Thymus (tissue), 14 donors: ENCODE measurements at places on chromosomes 11 and 22. TPM values are rescaled to one million over a fixed set of nuclear protein-coding genes. Genes with fewer than 3 reads are reported as not detected.

PLCB3 gene
- total RNA-seq = 5.8 TPM

- DNase-seq = no peak
Measured at GRCh38 chr11:8266246-8267241, 2.9 kb upstream of the LMO1 start.

DNA sequence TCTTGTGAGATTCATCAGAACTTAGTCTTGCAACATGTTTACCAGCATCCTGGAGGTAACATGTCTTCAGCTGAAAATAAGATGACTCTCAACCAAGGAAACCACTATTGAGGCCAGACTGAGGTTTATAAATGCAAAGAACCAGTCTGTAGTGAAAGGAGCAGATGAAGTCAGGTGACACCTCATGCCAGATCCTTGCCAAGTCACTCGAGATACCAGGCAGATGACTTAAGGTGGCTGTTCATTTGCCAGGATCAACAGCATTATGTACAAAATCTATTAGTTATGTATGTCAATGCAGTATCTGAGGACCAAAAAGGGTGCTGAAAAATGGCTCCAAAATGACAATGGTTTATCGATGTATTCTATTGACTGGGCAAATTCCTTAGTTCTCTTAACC, 100.0 kb upstream of the SOX6 start:
- DNase-seq = no peak

OR51E1 gene
- total RNA-seq = 0.33 TPM

DNA sequence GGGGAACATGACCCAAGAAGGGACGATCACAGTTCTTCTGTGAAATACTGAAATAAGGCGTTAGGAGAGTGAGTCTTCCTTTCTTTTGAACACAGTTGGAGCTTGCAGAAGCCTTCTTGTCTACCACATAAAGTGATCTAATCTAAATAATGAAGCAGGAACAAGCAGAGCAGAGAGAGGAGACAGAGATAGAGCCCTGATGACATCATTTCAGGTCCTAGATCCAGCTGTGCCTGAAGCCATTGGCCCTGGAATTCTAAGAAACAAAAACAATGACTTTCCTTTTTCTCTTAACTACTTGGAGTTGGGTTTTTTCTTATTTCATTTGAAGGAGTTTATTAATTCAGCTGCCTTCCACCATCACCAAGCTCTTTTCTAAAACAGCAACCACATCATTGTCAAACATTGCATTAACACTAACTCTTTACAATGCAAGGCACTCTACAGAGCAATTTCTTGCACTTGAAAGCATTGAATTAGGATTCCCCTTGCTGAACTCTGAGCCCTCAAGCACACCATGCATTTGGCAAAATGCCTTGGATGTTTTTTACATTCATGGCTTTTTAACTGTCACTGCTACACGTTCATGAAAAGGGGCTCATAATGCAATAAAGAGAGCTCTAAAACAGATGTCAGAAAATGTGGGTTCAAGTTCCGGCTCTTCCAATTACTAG, 117.2 kb upstream of the TIMP3 start:
- no peak for DNase-seq

- DNase-seq = no peak
Measured at GRCh38 chr11:117300773-117301172, 9.6 kb downstream of the BACE1-AS start.

DNA sequence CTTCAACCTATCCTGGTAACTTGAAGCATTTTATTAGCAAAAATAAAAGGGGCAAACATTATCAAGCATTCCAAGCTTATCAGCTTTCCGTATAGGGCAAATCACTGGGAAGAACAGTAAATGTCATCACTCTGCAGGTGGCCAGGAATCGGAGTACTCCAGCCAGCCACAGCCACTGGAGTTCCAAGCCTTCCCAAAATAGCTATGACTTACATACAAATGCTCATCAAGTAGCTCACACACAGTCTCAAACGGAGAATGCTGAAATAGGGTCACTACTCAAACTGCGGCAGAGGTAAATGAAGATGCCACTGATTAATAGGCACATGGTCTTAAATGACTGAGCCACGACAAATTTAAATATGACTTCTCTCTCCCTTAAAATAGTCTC, 2.1 kb downstream of the USP28 start:
- DNase-seq = no peak

PPP6R3 gene
- 103 TPM for total RNA-seq

CASP12 gene
- 0.05 TPM for total RNA-seq

FJX1 gene
- 3.8 TPM for total RNA-seq

- DNase-seq = no peak
Measured at GRCh38 chr11:104120493-104121137, 43.3 kb downstream of the PDGFD start.

GRCh38 chr22:44622147-44622427, 79.9 kb upstream of the PRR5 start:
- peak; percentile 43 for DNase-seq

- DNase-seq = no peak
Measured at GRCh38 chr11:130337281-130338089, 22.8 kb upstream of the ZBTB44 start.

DNA sequence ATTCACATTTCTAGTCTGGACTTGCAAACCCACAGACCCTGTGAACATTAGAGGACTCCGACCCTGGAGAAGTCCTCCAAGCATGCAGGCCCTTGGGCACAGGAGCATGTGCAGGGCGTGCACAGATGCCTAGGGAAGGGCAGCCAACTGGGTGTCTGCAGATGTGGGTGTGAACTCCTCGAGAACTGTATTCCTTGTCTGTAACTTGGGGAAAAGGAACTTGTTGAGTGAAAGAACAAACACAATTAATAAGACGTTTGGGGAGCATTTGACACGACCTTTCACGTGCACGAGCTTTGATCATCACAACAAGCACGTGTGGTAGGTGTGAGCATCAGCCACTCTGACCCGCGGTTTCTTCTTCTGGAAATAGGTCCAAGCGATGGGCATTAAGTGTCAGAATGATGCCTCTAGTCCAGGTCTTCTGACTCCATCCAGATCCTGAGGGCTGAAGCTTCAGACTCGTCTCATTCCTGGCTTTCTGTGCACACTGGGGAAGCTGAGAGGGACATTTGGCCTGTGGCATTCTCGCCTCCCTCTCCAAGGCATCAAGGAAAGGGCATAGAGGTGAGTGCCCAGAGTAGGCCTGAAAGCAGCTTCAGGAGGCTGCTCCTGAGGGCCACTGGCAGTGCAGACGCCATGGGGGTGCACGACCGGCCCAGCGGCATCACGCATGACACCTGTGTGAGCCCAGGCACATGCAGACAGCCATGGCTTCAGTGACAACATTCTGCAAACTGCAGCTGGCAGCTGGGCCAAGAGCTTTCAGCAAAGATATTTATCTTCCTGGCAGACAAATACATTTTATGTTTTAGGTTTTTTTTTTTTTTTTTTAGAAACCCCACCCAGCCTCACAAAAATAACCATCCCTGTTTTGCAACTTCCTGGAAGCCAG, 32.5 kb downstream of the ALX4 start:
- no peak for DNase-seq

SRRD gene
- 18.3 TPM for total RNA-seq

- DNase-seq = no peak
Measured at GRCh38 chr11:70739811-70740487, 341.6 kb downstream of the CTTN start.

DNA sequence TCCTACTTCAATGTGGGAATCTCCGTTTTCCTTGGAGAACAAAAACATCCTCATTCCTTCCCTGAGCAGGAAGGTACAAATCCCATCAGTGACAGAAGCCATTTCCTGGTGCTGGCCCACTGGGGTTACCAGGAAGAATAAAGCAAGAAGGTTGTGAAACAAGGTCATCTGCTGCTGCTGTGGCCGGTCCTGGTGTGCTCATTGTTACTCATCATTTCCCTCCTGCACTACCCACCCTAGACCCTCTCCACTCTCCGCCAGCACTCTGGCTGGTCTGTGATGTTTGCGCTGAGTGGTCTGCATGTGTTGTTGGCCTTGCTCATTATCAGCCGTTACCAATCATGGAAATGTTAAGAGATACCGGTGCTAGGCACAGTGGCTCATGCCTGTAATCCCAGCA, 37.0 kb downstream of the OSBP2 start:
- no peak for DNase-seq

DNA sequence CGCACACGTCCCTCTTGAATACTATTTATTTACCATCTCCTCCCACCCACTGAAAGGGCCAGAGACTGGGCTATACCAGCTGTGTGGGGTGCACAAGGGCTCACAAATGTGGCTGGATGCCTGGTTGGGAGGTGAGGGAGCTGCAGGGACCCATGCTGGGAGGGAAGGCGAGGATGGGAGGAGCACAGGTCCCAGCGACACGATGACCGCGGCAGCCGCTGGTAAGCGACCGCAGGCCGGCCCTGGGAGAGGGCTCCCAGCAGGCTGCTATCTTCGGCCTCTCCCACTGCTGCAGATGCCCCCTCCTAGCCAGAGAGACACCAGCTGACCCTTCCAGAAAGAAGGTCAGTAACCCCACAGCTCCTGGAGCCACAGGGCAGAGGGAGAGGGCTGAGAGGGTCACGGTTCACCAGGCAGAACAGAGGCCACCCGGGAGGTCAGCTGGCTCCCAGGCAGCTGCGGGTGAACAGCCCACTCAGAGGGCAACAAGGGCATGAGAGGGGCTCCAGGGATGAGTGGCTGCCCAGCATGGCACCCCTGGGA, 163.9 kb downstream of the CRYBB2 start:
- no peak for DNase-seq

DNA sequence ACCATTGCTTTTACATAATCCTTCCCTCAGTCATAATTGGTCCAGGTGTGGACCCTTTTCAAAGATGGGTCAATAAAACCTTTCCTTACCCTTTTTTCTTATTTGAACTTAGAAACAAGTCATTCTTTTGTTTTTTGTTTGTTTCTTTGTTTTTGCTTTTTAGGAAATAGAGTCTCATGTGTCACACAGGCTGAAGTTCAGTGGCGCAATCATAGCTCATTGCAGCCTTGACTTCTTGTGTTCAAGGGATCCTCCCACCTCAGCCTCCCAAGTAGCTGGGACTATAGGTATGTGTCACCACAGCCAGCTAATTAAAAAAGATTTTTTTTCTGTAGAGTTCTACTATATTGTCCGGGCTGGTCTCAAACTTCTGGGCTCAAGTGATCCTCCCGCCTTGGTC, 9.4 kb upstream of the PHOX2A start:
- no peak for DNase-seq

DNA sequence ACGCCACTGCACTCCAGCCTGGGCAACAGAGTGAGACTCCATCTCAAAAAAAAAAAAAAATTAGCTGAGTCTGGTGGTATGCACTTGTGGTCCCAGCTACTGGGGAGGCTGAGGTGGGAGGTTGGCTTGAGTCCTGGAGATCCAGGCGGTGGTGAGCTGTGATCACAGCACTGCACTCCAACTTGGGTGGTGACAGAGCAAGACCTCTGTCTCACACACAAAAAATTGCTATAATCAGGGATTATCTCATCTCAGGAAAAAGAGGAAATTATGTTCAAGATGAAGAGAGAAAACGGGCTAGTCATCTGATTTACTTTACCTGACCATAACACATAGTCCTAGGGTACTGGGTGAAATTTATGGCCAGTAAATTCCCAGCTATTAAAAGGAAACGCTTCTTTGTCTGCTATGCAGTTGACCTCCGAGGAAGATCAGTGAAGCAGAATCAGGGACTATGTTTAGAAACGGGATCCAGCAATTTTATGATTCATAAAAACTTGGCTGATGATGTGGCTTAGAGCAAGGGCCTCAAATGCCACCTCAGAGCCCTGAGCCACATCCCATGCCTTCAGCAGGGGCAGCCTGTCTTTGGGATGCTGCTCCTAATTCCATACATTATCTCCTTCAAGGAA, 386.2 kb downstream of the NTM start:
- DNase-seq = no peak

DNA sequence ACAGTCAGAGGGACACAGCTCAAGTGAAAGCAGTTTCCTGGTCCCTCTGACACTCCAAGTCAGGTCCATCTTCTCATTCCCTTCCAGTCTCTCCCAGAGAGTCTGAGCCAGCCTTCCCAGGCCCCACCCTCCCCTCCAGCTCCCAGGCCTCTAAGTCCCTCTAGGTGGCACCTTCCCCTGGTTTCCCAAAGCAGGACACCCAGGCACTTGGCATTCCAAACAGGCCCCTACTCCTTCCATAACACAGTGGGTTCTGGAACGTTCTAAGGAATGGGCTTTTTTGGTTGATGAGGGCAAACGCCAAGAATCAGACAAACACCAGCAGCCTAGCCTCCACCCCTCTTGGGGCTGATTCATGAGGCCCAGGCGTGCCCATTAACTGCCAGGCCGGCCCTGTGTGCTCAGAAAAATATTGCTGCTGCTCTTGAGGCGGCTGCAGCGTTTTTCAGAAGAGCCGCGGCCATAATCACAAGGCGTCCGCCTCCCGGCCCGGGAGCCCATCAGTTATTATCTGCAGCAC, 418.7 kb downstream of the SOX6 start:
- DNase-seq = no peak

SPCS2 gene
- 29.3 TPM for total RNA-seq
